ENCODE measurements at places on chromosomes 7 and 10.

DNA sequence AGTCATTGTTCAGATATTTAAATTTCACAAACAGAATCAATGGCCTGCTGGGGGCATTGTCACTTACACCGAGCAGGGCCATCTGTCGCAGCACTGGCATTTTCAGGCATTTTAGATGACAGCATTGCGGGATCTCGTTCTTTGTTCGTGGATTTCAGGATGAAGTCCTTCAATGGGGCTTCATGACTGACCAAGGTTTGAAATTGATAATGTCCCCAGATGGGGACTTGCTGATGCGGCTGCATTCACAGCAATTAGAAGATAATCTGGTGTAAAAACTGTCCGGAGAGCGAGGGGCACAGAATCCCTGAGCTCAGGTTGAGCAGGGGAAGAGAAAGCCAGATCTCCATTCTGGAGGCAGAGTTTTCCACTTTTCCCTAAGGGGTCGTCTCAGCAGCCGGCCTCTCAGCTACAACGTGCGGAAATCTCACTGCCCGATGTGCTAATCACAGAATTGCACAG is 1.9 kb upstream of the C7orf33 start:
- DNase-seq = no peak

- no peak for DNase-seq
Observed at GRCh38 chr7:33547880-33548279, 357.5 kb upstream of the BMPER start.

DNA sequence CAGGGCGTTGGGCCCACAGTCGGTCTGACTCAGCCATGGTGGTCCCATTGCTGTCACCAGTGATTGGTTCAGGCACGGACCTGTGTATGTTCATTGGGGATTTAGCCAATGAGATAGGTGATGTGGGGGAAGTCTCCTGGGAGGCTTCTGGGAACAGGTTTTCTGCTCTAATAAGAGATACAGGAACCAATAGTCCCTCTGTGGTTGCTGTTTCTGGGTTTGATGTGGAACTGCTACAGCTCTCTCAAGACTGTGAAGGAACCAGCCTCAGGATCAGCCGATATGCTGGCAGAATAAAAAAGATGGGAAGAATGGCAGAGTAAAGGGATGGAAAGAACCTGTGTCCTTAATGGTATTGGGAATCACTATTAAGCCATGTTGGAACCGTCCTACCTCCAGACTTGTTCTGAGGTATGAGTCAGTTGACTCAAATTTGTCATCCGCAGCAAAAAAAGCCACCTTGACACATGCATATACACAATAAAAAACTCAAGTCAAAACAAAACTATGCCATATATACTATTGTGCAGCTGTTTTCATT is 70.6 kb downstream of the MCMBP start:
- DNase-seq = no peak

DNA sequence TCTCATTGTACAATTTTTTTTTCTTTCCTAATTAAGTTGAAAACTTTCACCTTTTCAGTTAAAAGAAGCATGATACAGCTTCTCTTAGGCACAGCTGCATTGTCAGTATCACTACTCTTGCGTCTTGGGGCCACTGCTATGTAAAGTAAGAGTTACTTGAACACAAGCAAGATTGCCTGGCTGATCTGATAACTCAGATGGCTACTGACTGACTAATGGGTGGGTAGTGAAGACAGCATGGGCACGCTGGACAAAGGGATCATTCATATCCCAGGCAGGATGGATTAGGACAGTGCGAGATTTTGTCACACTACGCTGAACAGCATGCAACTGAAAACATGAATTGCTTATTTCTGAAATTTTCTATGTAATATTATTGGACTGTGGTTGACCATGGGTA is 11.6 kb upstream of the ADAMTS14 start:
- no peak for DNase-seq

DNA sequence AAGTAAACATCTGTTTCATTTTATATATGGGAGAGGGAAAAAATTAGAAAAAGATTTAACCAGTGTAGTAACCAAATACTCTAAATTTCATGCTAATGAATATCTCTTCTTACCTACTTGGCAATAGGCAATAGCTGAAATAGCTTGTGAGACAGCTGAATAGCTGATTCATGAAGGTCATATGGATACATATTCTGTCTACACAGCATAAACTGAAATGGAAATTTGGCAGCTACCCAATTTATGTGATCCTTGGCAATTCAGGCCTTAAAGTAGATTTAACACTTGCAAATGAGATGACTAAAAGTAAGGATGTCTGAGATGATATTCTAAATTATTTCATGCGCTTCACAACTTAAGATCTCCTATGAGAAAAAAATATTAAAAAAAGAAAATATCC is 261.2 kb upstream of the SEMA3A start:
- DNase-seq = no peak

GRCh38 chr10:129703287-129704137 is 236.5 kb downstream of the MGMT start:
- no peak for DNase-seq

- no peak for DNase-seq
Observed at GRCh38 chr7:41869596-41869995, 166.7 kb upstream of the INHBA start.

DNA sequence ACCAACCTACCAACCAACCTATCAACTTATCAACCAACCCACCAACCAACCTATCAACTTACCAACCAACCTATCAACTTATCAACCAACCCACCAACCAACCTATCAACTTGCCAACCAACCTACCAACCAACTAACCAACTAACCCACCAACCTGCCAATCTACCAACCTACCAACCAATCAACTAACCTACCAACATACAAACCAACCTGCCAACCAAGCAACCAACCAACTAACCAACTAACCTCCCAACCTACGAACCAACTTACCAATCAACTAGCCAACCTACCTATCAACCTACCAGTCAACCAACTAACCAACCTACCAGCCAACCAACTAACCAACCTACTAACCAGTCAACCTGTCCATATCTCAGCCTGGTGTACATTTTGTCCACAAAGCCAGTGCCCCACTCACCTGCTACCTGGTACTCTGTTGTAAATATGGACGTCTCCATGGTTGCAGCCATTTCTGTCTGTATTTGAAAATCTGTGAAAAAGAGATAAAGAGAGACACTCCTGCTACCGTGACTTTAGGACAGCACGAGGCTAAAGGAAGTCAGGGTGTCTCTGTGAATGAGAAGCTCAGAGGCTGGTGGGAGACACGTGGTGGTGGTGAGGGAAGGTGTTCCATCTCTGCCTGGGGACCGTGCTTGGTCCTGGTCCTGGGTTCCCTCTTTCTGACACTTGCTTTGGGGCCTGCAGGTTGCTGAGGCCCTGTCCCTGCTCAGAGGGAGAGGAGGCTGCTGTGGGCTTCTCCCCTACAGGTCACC is 41.9 kb upstream of the IL15RA start:
- DNase-seq = no peak

GRCh38 chr10:11012421-11013295 is 5.0 kb upstream of the CELF2 start:
- DNase-seq = no peak

- DNase-seq = no peak
Observed at GRCh38 chr7:80833289-80834268, 85.3 kb downstream of the SEMA3C start.

All from activated CD8-positive, alpha-beta memory T cell treated with anti-CD3 and anti-CD28 coated beads for 1 hour (primary cell).